ENCODE measurements at places on chromosomes 5 and 9.

DNA sequence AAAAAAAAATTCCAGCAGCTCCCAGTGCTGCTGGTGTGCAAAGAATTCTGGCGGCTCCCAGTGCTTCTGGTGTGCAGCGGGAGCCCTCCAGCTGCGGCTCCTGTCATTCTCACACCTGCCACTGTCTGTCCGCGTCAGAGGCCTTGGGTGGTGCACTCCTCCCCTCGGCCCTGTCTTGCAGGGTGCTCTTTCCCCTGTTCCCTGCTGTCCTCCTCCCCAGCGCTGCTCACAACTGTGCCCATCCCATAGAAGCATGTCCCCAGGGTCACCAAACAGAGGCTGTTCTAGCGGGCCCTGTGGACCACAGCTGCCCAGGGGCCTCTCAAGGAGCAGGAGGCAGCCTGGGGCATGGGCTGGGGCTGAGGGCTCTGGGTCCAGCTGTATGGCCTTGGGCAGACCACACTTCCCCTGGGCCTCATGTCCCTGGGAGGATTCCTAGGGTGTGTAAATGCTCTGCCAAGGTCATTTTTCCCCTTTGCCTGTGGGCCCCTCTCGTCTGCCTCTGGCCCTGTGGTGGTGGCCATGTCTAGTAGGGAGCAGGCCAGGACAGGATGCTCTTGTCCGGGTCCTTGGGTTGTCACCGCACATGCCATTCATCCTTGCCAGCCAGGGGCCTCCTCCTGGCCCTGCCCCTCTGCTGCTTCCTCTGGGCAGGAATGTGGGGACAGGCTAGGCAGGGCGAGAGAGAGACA, 68.2 kb downstream of the PHF2 start:
- DNase-seq, result no peak

GRCh38 chr5:159412284-159413046, 82.2 kb upstream of the IL12B start:
- DNase-seq, result peak; percentile 94

DNA sequence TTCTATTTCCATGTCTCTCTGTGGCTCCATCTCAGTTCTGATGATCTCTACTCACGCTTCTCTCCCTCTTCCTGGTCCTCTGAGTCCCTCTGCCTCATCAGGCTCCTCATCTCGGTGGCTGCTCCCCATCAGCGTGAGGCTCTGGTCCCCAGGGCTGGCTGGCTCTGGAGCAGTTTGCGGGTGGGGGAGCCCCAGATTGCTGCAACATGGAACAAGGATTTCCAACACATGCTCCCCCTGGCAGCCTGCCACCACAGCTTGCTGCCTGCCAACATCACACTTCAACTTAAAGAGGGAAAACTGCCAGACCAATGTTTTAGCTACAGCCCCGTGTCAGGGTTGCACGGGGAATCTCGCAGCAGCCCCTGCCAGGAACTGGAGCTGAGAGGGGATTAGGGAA, 77.2 kb upstream of the NEK6 start:
- DNase-seq, result no peak

- no peak for DNase-seq
Observed at GRCh38 chr9:114250648-114251047, 72.2 kb upstream of the ORM1 start.

- DNase-seq, result no peak
Observed at GRCh38 chr5:178176791-178177190, 10.4 kb downstream of the GMCL2 start.

DNA sequence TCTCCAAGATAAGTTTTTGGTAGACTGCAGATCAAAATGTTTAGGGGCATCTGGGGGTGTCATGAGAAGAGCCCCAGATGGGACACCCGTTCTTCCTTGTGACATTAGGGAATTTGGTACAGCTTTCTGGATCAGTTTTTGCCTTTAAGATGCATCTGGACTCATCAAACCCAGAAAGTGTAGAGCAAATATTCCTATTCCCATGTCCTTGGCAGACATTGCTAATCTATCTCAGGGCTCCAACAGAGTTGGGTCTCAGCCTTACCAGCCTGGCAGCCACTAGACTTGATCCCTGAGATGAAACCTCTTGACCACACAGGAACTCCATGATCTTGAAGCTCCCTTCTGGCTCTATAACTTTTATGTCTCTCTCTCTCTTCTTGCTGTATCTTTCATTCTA, 35.6 kb downstream of the ERGIC1 start:
- DNase-seq, result no peak

- no peak for DNase-seq
Observed at GRCh38 chr5:111973961-111974360, 217.0 kb upstream of the NREP start.

DNA sequence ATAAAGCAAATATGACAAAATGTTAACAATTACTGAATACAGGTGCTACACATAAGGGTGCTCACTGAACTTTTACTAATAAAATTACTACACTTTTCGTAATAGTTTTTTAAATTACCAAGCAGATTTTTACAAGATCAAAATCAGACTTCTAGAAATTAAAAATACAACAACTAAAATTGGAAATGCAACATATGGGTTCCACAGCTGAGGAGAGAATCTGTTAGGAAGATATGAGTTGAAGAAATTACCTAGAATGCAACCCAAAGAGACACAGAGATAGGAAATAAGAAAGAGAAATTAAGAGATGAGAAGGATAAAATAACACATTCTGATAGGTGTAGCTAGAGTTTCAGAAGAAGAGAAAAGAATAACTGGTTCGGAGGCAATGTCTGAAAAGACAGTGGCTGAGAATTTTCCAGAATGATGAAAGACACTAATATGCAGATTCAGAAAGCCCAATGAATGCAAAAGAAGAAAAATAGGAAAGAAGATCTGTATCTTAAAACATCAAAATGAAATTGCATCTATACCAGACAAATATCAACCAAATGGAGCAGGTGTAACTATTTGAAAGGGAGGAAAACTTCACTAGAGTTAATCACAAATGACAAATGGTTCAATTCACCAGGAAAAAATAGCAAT, 95.8 kb downstream of the MAPKAP1 start:
- no peak for DNase-seq

DNA sequence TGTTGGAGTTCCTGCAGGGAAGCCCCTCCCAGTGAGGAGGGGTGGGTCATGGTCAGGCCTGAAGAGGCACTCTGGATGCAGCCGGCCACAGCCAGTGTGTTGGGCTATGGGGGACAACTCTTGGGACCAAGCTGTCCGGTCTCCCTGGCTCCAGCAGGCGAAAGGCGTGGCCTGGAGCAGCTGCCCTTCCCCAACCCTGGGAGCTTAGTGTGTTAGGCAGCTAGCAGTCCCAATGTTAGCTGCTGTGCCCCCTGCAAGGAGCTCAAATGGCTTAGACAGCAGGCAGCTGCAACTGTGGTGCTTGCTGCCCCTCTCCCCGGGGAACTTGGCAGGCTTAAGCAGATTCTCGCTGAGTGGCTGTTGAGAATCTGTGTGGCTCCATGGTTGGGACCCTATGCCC, 67.5 kb upstream of the ACTBL2 start:
- DNase-seq, result no peak

DNA sequence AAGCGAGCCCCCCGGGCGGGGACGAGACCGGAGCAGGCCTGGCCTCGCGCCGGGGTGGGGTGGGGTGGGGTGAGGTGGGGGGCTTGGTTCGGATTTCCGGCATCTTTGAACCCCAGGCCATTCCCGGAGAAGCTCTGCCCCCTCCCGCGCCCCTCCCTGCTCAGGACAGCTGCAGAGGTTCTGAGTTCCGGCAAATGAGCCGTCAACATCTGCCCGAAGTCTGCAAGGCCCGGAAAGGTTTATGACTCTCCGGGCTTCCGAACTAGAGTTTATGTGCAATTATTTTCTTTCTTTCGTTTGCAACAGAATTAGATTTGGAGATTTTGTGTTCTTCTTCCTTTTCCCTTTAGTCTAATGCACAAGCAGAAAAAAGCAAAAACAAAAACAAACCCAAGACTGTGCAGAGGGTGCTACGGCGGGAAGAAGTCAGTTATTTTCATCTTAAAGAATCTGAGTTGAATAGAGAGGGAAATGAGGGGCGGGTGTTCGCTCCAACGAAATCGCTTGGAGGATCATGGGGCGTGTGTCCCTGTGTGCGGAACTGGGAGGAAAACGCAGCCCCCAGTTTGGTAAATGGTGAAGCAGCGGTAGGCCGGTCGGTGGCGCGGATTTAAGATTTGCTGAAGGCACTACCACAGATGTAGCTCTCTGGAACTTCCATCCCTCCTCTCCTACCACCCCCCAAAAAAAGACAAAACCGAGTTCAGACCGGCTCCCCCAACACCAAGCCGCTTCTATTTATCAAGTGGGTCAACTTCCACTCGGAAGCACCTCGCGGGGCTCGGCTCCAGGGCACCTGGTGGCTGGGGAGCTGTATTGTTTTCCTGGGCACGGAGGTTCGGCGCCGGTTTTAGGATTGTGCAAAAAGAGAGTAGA, 4.8 kb downstream of the LHX2 start:
- DNase-seq, result no peak

DNA sequence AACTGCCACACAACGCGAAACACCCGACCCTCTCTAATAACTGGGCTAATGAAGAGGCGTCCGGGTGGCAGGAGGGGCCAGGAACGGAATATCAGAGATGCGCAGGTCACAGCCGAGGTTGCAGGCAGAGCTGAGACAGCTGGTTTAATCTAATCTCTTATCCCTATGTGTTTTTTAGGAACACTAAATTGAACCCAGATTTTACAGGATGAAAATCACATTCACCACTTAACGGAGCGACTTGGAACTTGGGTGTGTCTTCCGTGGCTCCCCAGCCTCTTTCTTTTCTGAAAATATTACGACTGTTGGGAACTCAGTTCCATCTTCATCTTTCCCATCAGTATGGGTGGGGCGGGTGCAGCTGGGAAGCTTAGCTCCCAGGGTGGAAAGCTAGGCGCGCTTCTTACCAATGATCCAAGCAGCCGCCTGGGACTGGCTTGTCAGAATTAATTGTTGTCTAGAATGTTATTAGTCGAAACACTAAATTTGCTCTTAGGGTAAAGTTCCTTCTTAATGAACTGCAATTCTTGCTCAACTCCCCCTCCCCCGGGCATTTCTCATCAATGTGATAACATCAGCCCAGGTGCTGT, 92.5 kb downstream of the IRX2 start:
- no peak for DNase-seq

- no peak for DNase-seq
Observed at GRCh38 chr9:93357649-93358048, 93.8 kb upstream of the FAM120A start.

- no peak for DNase-seq
Observed at GRCh38 chr9:72476617-72477437, 44.6 kb upstream of the TMC1 start.

DNA sequence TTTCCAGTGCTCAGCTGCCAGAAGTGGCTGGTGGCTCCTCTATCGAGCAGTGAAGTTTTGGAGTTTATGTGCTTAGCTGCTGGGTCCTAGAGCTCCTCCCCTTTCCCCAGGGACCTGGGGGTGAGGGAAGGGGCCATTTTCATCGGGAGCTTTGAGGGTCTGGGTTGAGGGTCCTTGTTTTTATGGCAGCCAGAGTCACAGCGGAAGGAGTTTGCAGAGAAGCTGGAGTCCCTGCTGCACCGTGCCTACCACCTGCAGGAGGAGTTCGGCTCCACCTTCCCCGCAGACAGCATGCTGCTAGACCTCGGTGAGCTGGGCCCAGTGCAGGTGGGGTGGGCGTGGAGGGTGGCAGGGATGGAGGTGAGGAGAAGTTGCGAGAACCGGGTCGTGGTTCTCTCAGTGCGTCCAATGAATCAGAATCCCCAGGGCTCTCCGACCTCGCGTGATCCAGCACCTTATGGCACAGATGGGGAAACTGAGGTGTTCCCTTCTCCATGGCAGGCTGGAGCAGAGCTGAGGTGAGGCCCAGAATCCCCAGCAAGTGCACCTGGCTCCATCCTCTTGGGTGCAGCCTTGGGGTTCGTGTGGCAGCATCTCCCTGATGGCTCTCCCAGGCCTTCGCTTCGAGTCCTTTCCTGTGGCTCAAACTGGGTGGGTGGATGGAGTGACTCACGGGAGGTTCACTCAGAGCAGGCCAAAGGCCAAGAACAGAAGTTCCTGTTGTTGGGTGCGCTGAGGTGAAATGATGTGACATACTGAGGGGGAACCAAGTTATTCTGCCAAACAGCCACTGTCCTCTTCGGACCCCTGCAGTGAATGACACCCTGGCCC, 21.7 kb upstream of the DOLPP1 start:
- no peak for DNase-seq

DNA sequence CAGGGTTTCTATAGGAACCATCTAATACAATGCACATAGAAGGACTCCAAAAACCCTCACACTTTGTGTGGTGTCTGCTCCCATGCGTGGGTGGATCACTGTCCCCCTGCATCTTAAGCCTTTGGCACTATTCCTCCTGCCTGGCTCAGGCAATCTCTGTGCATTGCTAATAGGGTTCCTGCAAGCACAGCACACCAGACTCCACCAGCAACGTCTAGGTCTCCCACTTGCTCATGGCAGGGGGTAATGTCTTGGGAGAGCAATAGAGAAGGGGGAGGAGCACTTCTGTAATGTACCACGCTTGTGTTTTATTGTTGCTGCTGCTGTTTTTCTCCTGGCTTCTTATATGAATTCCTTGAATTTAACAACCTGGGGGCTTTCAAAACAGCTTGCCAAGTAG, 182.6 kb upstream of the GLRA1 start:
- DNase-seq, result no peak

- no peak for DNase-seq
Observed at GRCh38 chr9:706073-706472, 135.4 kb upstream of the DMRT1 start.

DNA sequence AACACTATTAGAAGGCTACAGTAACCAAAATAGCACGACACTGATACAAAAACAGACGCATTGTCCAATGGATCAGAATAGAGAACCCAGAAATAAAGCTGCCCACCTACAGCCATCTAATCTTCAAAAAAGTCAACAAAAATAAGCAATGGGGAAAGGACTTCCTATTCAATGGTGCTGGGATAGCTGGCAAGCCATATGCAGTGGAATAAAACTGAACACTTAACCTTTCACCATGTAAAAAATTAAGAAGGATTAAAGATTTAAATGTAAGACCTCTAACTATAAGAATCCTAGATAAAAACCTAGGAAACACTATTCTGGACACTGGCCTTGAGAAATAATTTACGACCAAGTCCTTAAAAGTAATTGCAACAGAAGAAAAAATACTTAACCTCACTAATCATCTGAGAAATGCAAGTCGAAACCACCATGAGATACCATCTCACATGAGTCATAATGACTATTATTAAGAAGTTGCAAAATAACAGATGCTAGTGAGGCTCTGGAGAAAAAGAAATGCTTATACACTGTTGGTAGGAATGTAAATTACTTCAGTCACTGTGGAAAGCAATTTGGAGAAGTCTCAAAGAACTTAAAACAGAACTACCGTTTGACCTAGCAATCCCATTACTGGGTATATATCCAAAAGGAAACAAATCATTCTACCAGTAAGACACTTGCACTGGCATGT, 203.3 kb upstream of the CDH9 start:
- DNase-seq, result no peak

GRCh38 chr5:149902177-149902576, 42.4 kb downstream of the PDE6A start:
- DNase-seq, result no peak

DNA sequence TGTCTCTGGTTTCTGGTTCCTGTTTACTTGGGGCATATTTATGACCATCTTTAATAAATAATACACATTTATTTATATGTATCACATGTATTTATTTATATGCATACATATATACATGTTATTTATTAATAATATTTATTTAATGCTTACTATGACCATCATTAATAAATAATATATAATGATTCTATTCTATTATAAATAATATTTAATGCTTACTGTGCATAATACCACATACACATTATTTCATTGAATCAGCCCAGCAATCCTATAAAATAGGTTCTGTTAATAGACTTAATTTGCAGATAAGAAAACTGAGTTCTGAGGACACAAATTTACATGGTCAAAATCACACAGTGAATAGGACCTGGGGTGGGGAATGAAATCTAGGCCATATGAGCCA, 24.2 kb downstream of the ACTBL2 start:
- DNase-seq, result no peak

Measured in T-helper 1 cell (primary cell).